ENCODE measurements at places on chromosomes 6 and 20.

GRCh38 chr6:23086100-23086499, 516.7 kb downstream of the HDGFL1 start:
- no peak for DNase-seq

GRCh38 chr6:144215402-144215931, 65.2 kb downstream of the STX11 start:
- no peak for DNase-seq

- DNase-seq: no peak
Observed at GRCh38 chr6:53879608-53880007, 84.8 kb downstream of the LRRC1 start.

DNA sequence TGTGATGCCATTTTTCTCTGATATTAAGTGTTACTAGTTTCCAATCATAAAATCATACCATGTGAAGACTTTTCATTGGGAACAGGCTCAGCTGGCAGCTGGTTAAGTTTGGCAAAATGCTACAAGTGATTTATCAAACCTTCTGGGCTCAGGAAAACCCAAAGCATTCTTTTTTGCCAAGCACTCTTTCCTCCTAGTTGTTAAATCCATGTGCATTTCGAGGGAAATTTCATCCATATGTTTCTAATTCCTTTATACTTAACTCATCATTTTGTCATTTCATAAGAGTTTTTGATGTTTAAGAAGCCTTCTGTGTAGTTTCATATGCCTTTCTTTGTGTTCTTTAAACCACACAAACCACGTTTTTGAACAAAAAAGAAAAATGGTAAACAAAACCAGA, 217.6 kb upstream of the PDE10A start:
- no peak for DNase-seq

GRCh38 chr6:89736893-89737292, 82.7 kb downstream of the MDN1 start:
- DNase-seq: no peak

DNA sequence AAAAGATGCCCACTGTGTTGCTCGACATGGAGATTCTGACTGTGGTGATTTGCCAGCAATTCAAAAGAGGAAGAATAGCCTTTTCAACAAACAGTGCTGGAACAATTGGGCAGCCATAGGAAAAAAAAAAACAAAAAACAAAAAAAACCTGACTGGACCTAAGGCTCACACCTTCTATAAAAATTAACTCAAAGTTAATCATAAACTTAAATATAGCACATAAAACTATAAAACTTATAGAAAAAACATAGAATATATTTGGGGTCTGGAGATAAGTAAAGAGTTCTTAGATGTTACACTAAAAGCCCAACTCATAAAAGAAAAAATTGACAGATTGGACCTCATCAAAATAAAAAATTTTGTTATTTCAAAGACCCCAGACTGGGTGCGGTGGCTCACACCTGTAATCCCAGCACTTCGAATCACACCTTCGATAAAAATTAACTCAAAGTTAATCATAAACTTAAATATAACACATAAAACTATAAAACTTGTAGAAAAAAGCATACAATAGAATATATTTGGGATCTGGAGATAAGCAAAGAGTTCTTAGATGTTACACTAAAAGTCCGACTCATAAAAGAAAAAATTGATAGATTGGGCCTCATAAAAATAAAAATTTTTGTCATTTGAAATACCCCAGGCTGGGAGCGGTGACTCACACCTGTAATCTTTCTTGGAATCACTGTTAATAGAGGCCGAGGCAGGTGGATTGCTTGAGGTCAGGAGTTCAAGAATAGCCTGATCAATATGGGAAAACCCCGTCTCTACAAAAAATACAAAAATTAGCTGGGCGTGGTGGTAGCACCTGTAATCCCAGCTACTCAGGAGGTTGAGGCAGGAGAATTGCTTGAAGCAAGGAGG, 115.6 kb upstream of the FAM83B start:
- DNase-seq: no peak

DNA sequence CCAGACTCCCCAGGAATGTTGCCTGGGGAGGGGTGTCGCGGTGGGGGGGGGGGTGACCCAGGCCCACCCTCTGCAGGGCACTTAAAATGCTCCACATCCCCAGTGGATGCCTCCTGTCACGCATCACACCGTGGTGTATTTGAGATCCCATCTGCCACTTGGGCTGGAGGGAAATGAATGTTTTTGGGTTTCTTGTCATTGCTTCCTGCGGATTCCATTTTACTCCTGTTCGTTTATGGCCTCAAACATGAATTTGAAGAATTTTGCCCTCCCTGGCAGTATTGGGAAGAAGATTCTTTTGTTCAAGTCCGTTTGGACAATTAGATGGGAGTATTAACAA, 544 bp upstream of the KHDC1 start:
- DNase-seq: no peak

GRCh38 chr20:5821627-5822215, 71.5 kb downstream of the SHLD1 start:
- no peak for DNase-seq

- no peak for DNase-seq
Observed at GRCh38 chr6:120826253-120826652, 508.0 kb downstream of the TBC1D32 start.

GRCh38 chr20:41499064-41499463, 119.1 kb downstream of the CHD6 start:
- no peak for DNase-seq

- no peak for DNase-seq
Observed at GRCh38 chr6:63213325-63213724, 2.1 kb downstream of the FKBP1C start.

DNA sequence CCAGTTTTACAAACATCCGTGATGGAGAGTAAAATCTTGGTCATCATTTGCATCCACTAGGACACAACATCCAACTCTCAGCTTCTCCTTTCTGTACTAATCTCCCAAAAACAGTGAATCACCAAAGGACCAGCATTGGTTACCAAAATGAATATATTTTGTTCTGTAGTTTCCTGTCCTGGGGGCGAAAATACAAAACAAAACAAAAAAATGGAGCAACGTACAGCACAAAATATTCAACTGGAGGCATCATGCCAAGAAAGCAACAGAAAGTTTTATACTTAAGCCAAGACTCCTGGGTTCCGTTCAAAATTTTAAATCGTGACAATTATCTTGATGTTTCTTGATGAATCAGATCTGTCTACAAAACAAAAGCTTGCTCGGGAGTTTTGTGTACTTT, 126.6 kb upstream of the CCDC28A start:
- DNase-seq: no peak

DNA sequence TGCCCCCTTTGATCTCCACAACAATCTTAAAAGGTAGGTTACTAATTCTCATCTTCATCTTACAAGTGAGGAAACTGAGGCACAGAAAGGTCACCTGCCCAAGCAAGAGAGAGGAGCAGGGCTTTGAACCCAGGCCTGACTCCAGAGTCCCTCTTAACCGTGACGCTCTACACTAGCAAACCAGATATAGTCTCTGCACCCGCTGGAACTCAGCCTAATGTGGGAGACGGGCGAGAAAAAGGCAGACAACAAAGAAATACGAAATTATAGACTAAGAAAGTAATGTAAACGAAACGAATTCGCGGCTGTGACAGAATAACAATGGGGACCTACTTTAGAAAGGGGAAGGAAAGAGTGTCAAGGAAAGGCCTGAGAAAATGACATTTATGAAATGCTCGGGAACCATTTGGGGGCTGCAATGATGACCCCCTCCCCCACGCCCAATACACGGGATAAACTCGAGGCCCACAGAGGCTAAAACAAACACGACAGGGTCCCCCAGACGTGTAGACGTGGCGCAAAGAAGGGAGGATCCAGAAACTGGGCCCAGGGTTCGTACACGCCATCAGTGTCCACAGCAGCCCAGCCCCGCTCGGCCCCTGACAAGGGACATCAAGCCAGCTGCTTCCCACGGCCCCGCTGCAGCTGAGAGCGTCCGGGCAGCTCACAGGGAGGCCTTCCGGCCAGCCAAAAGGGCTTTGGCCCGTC, 637 bp downstream of the TRPC4AP start:
- DNase-seq: no peak

DNA sequence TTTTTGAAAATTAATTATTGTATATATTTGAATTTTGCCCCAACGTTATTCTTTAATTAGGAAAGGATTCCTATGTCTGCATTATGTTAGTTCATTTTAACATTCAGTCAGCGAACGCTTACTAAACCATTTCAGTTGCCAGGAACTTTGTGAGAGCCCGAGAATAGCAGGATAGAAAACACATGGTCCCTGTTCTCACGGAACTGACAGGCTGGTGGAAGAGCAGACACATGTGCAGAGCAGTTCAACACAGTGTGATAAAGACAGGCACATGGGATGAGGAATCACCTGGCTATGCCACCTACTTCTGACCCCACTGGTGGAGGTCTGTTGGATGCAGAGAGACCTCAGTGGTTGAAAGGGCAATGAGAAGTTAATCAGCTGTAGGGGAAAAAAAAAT, 367.2 kb downstream of the EPM2A start:
- no peak for DNase-seq

GRCh38 chr6:99333068-99333467, 16.4 kb downstream of the FAXC start:
- no peak for DNase-seq

GRCh38 chr6:30157581-30157980, 3.4 kb downstream of the TRIM10 start:
- no peak for DNase-seq

- DNase-seq: no peak
Observed at GRCh38 chr6:50927800-50928199, 109.1 kb downstream of the TFAP2B start.

- DNase-seq: no peak
Observed at GRCh38 chr6:11586536-11586935, 49.0 kb downstream of the TMEM170B start.

- no peak for DNase-seq
Observed at GRCh38 chr20:36847710-36848040, 28.3 kb upstream of the TLDC2 start.

DNA sequence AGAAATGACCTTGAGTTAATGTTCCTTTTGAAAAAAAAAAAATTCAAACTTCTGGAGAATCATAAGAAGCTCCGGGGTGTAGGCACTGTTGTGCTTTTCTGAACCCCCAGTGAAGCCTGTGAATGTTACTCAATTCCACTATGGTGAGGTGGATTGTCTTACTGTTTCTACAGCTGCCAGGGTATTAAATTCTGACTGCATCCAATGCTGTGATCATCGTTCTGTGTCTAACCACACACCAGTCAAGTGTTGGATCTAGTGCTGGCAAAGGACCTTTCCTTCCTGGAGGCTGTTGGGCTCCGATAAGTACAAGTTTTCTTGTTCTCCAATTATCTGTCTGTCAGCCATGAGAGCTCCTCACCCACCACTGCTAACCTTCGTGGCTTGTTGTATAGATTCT, 162.0 kb upstream of the EPHA7 start:
- DNase-seq: no peak

- no peak for DNase-seq
Observed at GRCh38 chr6:87558446-87558845, 31.3 kb downstream of the RARS2 start.

DNA sequence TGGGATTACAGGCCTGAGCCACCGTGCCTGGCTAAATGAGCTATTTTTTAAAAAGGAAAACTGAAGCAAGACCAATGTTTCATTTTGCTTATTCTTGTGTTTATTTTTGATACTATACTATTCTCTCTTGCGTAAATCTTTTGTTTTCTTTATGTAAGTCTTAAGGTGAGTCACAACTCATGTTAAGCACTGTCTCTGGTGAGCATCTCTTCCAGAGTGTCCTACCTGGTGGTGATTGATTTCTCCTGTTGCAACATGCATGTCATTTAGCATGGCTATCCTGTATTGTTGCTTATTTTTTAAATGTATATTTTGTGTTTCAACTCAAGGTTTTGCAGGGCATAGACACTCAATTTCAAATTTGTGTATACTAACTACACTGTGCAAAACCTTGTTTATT, 336.0 kb downstream of the RFPL4B start:
- no peak for DNase-seq

DNA sequence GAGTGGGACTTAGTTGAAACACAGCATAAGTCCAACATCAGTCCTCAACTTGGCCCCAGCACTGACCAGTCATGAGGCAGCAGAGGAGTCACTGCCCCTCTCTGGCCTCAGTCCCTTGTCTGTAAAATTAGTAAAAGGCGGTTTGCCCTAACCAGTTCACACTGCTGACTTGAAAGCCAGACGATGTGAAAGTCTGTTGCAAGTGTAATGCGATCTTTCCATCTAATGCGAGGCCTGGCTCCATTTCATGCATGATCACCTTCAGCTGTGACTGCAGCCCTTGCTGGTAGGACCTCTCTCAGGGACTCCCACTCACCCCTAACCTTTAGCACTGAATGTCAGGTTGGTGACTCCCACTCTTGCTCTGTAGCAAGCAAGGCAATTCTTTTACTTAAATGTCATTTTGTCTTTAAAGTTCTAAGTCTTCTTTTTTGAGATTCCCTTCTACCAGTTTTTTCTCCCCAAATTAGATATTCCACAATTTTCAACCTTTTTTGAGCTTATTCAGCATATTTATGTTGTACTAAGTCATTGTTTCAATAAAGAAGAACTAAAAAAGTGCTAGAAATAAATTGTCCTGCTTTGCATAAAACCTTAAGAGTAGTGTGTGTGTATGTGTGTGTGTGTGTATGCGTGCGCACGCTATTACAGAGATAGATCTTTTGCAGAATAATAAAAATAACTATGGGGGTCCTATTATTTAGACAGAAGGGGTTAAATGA, 245.5 kb downstream of the PACRG start:
- DNase-seq: no peak

DNA sequence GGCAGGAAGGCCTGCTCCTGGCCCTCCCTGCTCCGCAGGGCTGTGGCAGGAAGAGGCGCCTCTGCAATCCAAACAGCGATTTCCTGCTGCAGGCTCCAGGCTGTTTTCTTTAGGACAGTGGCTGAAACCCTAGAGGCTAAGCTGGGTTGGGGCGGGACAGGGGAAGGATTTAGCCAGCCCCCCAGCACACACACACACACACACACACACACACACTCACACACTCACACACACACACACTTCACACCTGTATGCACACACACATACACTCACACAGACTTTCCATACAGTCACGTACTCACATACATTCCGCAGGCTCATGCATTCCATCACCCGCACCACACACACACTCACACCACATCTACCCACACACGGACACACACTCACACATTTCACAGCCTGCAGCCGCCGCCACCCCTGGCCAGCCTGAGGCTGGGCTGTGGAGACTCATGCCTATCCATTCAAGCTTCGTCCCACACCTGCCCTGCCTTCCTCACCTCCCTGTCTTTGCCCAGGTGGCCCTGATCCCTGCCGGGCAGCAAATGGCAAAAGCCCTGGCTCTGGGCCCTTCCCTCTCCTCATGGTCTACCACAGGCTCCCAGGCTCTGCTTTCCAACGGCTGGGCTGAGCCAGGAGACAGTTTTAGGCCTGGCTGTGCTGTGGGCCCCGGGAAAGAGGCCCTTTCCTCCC, 17.9 kb downstream of the MDFI start:
- DNase-seq: no peak

- no peak for DNase-seq
Observed at GRCh38 chr6:82086944-82087343, 160.6 kb downstream of the IBTK start.

- no peak for DNase-seq
Observed at GRCh38 chr6:3899061-3899460, 49.9 kb downstream of the FAM50B start.

DNA sequence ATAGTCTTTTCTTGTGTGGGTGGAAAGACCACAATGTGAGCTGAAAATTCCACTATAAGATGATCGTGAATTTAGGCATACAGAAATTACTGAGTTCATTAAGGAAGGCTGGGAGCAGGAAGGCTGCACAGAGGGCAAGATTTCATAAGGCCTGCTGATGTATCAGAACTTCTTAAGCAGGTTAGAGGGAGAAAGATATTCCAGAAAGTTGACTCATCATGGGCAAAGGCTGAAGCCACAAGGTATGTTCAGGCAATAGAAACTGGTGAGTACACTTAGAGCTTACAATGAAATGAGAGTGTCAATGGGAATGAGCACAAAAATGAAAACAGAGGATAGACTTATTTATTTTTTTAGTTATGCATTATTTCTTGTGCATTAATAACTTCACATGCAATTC, 618.6 kb downstream of the CBLN4 start:
- no peak for DNase-seq

Data from activated T-cell treated with anti-CD3 and anti-CD28 coated beads for 4 hours (primary cell).